Smooth muscle cell of bladder (primary cell): ENCODE measurements at places on chromosomes 6 and 20. TPM values are rescaled to one million over a fixed set of nuclear protein-coding genes. Genes with fewer than 3 reads are reported as not detected.

FAM209B gene
- not detected in 2 replicates for total RNA-seq

COL9A1 gene
- not detected in 2 replicates for total RNA-seq

GMPR gene
- total RNA-seq: 9.7 and 17.0 TPM in 2 replicates

ENPP1 gene
- total RNA-seq: 4.7 and 8.7 TPM in 2 replicates

MUC21 gene
- total RNA-seq: not detected in 2 replicates

CD109 gene
- total RNA-seq: 18.6 and 19.4 TPM in 2 replicates

CYP39A1 gene
- total RNA-seq: 14.7 and 22.6 TPM in 2 replicates

ASXL1 gene
- total RNA-seq: 26.5 and 29.7 TPM in 2 replicates

CST5 gene
- total RNA-seq: not detected in 2 replicates

MRPS18A gene
- 35.8 and 46.6 TPM in 2 replicates for total RNA-seq

GABRR1 gene
- total RNA-seq: not detected in 2 replicates

NFKBIL1 gene
- 27.3 and 31.5 TPM in 2 replicates for total RNA-seq

SRPK1 gene
- 29.4 and 39.7 TPM in 2 replicates for total RNA-seq

SYS1 gene
- total RNA-seq: 18.6 and 28.5 TPM in 2 replicates

SMOC2 gene
- total RNA-seq: under 0.01 TPM in 1 of 2 replicates, not detected in the other

SLC35D3 gene
- total RNA-seq: not detected in 2 replicates

TRIM31 gene
- total RNA-seq: not detected in 2 replicates

THEMIS gene
- total RNA-seq: under 0.01 TPM in 1 of 2 replicates, not detected in the other

DEFB114 gene
- total RNA-seq: not detected in 2 replicates

ELMO2 gene
- total RNA-seq: 27.3 and 36.8 TPM in 2 replicates

LPA gene
- total RNA-seq: not detected in 2 replicates

RAB23 gene
- total RNA-seq: 69.7 and 71.0 TPM in 2 replicates

COX4I2 gene
- not detected in 2 replicates for total RNA-seq

ZBP1 gene
- total RNA-seq: under 0.01 TPM in 1 of 2 replicates, not detected in the other

DOK5 gene
- 8.1 and 20.7 TPM in 2 replicates for total RNA-seq

HLA-DQB1 gene
- not detected in 2 replicates for total RNA-seq

ULBP3 gene
- total RNA-seq: 3.4 and 12.1 TPM in 2 replicates

MRAP2 gene
- 0.28 and 0.65 TPM in 2 replicates for total RNA-seq

SLCO4A1 gene
- total RNA-seq: 0.09 and 0.14 TPM in 2 replicates

SLC44A4 gene
- not detected in 2 replicates for total RNA-seq

ARG1 gene
- not detected in 2 replicates for total RNA-seq

FNDC11 gene
- 0.46 and 0.57 TPM in 2 replicates for total RNA-seq

ASIP gene
- total RNA-seq: not detected in 2 replicates

MEI4 gene
- not detected in 2 replicates for total RNA-seq

ANKRD66 gene
- total RNA-seq: not detected in 2 replicates

FOXP4 gene
- 1.3 and 2.0 TPM in 2 replicates for total RNA-seq

C20orf144 gene
- total RNA-seq: 0.09 and 0.14 TPM in 2 replicates

HLA-DRB5 gene
- not detected in 2 replicates for total RNA-seq

CLVS2 gene
- total RNA-seq: under 0.01 TPM in 2 replicates

SNRPB gene
- 82.6 and 101 TPM in 2 replicates for total RNA-seq

CST9L gene
- not detected in 2 replicates for total RNA-seq

PHACTR3 gene
- total RNA-seq: not detected in 2 replicates

RAET1L gene
- total RNA-seq: not detected in 2 replicates

TMEM217 gene
- 1.9 and 4.0 TPM in 2 replicates for total RNA-seq

MATN4 gene
- not detected in 2 replicates for total RNA-seq

CD93 gene
- total RNA-seq: 0.14 and 2.1 TPM in 2 replicates

GRM1 gene
- under 0.01 TPM in 2 replicates for total RNA-seq

GJA10 gene
- total RNA-seq: not detected in 2 replicates

EZR gene
- 64.1 and 95.3 TPM in 2 replicates for total RNA-seq

SIRPD gene
- total RNA-seq: not detected in 2 replicates

C20orf202 gene
- total RNA-seq: not detected in 2 replicates

SLC12A5 gene
- total RNA-seq: 0.28 and 0.55 TPM in 2 replicates

DNAH8 gene
- 0.09 TPM in 1 of 2 replicates, not detected in the other for total RNA-seq

PPP1R14C gene
- total RNA-seq: 0.28 and 0.65 TPM in 2 replicates
